ENCODE measurements at places on chromosomes 3 and 15.
A peak's percentile ranks its signal among the peaks of the same experiment; 100 is the strongest.

DNA sequence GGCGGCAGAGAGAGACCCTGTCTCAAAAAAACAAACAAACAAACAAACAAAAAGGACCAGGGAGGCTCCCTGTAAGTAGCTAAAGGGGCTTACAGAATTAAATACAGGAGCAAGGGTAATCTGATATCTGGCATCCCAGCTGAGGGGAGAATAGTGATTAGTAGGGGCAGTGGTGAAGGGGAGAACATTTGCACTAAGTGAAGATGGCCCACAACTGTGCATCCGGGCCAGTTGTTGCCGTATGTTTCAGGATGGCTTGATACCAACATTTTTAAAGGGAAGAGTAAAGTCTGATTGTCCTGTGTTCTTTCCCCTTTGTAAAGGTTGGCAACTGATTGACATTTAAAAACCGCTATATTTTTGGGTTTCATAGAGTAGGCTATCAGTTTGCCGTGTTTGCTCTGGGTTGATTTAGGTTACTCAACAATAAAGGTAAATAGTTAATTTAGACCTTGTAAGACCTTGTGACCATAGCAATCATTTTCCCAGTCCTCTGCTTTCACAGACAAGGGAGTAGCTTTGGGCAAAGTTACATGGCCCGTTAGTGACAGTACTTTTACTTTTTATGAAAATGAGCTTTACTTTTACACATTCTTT, 167.8 kb downstream of the PTPRG start:
- DNase-seq, result no peak

DNA sequence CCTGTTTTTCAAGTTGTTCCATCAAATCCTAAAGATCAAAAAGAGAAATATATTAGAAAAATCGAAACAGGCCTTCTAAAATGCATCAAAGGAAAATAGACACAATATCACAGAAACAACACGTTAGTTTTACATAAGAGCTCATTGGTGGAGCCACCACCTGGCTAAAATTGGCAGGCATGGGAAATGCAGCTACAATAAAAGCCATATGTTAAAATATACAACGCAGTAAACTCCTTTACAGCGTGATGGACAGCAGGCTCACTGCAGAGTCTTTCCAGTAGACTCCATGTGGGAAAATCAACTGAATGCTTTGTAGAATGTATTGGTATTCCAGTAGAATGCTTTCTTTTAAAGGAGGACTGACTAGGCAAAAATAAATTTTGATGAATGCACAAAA, 40.9 kb upstream of the MYO5C start:
- DNase-seq, result no peak

DNA sequence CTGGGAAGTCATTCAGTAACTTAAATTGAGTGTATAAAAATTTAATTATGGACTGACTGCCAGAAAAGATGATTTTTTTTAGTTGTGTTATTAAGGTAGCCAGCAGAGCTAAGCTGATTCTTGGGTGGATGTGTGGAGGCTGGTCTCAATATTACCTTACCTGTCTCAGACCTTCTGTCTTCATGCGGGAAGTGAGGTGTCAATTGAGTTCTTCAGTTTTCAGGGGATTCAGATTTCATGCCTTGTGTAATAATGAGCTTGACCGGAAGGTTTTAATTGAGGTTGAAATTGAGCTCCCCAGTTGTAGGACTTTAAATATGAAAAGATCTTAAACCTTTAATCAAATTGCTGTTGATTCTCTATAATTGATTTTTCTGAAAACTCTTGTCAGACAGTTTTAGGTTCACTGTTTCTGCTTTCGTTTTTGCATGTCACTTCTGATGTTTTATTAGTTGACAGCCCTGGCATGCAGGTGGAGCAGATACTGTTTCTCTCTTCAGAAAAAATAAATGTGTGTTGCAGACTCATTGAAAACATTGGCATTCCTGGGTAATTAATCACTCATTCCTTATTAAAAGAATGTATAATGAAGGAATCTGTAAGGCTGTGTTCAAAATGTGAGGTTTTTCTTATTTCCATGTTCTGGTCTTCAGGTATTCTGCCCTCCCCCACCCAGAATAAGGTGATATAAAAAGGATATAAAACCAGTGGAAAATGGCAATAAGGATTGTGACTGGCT, 54.5 kb downstream of the PSMD6 start:
- peak; percentile 53 for DNase-seq

DNA sequence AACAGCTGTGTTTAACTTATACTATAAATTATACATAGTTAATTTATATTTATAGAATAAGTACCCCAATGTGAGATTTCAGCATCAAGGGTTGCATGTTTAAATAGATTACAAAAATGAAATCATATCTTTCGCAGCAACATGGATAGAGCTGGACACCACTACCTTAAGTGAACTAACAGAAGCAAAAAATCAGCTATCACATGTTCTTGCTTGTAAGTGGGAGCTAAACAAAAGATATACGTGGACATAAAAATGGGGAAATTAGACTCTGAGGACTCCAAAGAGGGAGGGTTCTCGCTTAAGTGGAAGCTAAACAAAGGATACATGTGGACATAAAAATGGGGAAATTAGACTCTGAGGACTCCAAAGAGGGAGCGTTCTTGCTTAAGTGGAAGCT, 626.5 kb upstream of the DPPA4 start:
- no peak for DNase-seq

GRCh38 chr15:58078591-58078990, 13.1 kb upstream of the ALDH1A2 start:
- DNase-seq, result no peak

GRCh38 chr3:26259176-26259575, 363.4 kb upstream of the LRRC3B start:
- DNase-seq, result no peak

Data from EL (cell line).